ENCODE measurements at places on chromosomes 16 and 17.

DNA sequence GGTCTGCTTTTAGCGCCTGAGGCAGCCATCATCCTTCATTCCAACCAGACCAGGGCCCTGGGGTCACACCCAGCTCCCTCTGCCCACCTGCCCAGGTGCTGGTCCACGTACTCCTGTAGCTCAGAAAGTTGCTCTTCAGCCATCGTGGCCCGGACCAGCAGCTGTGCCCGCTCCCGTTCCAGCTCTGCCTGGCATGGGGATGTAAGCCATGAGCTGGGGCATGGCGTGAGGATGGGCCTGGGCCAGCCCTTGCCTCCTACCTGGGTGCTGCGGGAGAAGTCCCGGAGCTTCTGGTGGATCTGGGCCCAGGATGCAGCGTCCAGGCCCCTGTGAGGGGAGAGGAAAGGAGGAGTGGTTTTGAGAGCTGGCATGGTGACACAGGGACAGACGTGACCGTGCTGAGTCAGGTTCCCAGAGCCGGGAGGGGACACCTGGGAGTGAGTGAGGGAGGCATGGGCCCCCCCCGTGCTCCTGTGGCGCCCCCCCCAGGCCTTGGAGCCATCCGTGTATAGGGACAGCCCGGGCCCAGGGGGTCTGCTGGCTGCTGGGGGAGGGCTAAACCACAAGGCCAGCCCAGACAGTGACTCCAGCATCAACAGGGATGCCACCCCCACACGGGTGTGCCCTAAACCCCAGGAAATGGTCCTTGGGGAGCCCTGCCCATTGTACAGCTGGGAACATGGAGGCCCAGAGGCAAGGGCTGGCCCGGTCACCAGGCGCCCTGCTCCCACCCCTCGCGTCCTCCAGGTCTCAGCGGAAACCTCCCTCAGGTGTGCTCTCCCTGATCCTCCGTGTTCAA lies 2.1 kb downstream of the ANTKMT start:
- no peak for DNase-seq

- DNase-seq = no peak
Measured at GRCh38 chr16:75818491-75818890, 92.2 kb upstream of the CPHXL start.

GRCh38 chr17:20022701-20023100 lies 13.5 kb downstream of the SPECC1 start:
- DNase-seq = no peak

- no peak for DNase-seq
Measured at GRCh38 chr16:27253526-27253930, 15.0 kb downstream of the NSMCE1 start.

- DNase-seq = no peak
Measured at GRCh38 chr17:74950207-74950606, 14.5 kb downstream of the OTOP3 start.

DNA sequence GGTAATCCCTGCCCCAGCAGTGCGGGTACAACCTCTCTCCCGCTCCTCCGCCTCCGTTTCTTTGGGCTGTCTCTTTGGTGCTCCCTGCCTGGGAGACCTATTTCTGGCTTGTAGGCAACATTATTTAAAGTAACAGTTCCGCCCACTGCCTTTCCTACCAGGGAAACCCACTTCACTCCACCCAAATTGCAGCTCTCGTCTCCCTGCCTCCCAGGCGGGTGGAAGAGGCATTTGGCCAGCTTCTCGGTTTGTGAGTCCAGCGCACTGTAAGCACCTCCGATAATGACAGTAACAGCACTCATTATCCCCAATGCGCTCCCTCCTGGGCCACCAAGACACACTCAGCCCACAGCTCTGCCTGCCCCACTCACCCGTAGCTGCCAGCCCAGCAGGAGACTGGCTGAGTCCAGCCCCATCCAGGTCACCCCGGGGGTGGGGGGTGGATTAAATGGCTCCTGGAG lies 165.1 kb upstream of the CDC42EP4 start:
- DNase-seq = no peak

- no peak for DNase-seq
Measured at GRCh38 chr16:10001258-10001775, 180.9 kb downstream of the GRIN2A start.

DNA sequence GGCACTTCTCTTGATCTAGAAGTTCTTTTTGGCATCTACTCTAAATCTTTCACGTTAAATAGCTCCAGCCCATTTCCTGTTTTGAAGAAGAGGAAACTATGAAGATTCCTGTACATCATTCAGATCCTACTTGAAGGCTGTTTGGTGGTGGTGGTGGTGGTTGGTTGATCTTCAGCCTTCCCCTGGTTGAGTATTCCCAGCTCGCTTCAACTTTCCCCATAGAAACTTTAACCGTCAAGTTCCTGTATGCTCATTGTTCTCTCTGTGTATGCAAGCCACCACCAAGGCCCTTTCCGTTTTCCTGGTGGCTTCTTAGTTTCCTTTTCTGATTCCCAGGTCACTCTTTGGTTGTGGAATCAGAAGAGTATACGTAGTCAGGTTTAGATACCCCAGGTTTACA lies 3.3 kb downstream of the LRRC46 start:
- DNase-seq = no peak

DNA sequence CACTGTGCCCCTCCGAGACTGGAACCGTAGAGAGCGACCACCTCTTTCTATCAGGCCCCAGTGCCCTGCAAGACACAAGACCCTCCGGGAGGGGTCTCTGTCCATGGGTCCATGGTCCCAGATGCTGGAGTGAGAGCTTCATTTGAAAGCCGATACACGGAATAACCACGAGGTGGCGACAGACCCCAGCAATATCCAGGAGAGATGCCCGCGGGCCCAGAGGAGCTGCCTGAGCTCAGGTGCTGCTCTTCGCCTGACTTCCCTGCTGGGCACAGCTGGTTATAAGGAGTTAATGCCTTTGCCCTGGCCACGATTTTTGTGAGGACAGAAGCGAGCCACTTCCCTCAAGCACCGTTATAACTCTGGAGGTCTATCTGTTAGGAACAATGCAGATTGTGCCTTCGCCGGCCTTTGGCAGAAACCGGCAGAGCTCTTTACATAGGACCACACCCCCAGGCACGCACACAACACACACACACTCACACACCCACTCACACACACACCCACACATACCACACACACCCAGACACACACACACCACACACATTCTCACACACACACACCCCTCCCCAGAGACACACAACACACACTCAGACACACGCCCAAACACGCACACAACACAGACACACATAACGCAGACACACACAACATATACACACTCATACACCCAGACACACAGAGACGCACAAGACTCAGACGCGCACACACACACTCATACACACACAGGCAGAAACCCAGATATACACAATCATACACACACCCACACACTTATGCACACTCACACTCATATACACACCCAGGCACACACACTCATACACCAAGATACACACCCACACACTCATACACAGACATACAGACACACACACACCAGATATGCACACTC lies 436.4 kb downstream of the SOX9 start:
- peak; percentile 46 for DNase-seq

- DNase-seq = no peak
Measured at GRCh38 chr17:4599505-4600281, 15.4 kb downstream of the SMTNL2 start.

- no peak for DNase-seq
Measured at GRCh38 chr16:69193855-69194254, 6.9 kb downstream of the SNTB2 start.

DNA sequence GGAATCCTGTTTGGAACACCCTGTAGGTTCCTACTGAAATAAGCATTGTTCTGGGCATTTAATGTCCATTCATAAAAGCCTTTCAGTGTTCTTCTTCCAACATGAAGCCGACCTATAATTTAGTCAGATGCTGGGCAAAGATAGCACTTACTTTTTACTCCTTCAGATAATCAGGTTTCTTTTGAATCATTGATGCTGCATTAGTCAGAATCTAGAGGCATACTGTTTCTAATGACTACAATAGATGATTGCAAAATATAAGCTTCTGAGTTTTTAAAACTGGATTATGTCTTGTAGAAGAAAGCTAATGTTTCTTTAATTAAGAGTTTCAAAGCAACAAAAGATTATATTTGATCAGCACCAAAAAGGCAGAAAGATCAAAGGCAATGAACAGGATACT lies 16.0 kb downstream of the MMD start:
- no peak for DNase-seq

DNA sequence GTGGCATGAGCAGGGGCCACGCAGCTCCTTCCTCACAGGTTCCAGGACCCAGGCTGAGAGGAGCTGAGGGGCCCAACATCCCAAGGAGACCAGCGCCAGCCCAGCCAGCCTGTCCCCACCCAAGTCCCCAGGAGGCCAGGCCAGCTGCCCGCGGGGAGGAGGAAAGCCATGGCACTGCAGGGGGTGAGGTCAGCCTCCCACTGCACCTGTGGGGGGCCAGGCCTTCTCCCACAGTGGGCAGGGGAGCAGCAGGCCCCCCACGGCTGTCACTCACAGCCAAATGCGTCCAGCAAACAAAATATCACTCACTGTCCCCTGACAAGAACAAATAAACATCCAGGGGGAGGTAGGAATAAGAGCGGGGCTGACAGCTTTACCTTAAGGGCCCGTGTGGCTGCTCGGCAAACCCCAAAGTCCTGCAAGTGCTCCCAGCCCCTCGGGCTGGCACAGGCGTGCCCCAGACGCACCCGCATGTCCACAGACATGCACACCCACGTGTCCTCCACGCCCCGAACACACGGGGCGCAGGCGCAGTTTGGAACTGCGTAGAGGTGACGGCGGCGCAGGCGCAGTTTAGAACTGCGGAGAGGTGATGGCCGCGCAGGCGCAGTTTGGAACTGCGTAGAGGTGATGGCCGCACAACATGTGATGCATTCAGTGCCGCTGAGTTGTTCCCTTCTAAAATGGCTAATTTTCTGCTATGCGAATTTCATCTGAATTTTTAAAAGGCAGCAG lies 291.1 kb downstream of the FOXL1 start:
- DNase-seq = no peak

DNA sequence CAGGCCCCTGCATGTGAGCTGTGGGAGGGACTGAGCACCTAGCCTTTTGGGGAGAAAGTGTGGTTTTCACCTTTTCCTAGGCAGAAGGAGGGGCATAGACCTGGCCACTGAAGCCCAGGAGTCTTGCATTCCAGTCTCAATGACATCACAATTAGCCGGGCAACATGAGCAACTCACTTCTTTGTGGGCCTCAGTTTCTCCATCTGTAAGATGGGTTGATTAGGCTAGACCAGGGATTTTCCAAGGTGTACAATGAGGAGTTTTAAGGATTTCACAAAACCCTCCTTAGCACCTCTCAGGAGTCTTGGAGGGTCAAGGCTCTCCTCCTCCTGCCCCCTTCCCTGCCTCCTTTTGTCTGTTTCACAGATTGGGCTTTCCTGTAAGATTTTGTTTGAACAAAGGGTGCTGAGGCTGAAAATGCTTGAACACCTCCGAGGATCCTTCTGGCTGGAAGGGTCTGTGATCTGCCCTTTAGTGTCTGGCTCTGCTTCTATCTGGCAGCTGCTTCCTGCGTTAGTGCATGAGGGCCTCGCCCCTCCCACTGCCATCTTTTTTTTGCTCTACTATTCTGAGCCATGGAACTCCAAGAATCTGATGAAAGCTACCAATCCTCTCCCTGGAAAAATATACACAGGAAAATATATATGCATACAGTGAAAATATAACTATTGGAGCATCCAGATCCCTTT lies 52.4 kb upstream of the ETV4 start:
- no peak for DNase-seq

DNA sequence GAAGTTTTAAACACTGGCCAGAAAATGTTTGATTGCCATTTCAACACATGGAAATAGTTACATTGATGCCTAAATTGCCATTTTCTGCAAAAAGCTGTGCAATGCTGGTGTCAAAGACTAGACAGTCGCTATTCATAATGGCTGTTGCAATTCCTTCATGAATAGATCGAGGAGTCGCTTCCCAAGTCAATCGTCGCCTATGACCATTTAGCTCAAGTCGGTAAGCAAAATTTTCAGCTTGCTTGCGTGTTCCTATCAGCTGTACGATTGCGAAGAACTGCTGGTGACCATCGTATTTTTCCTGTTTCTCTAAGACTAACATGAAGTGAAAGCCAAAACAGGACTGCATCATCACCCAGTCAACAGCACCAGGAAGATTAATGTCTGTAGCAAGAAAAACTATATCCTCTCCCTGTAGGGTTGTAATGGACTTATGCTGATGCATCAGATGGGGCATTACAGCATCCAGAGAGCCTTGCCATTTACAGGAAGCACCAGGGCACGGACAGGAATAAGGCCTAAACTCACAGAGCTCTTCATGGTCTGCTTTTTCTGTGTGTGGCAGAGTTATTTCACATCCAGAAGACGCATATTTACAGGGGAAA lies 23.6 kb downstream of the SIAH1 start:
- no peak for DNase-seq

- no peak for DNase-seq
Measured at GRCh38 chr17:45857977-45858708, 13.5 kb downstream of the SPPL2C start.

DNA sequence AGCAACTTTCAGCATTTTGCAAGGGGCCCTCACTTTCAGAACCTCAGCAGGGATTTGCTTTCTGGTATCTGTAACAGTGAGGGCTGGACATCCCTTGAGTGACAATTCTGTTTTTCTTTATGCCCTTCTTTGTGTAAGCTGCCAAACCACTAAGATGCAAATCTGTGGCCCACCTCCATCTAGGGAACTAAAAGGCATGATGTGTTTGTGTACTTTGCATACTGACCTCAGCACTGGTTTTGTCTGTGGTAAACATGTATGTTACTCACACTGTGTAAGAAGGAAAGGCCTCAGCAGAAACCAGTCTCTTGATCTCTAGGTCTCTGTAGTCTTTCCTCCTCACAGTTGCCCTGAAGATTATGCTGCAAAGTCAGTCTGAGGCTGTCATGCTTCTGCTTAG lies 396.6 kb upstream of the DYNLRB2 start:
- no peak for DNase-seq

DNA sequence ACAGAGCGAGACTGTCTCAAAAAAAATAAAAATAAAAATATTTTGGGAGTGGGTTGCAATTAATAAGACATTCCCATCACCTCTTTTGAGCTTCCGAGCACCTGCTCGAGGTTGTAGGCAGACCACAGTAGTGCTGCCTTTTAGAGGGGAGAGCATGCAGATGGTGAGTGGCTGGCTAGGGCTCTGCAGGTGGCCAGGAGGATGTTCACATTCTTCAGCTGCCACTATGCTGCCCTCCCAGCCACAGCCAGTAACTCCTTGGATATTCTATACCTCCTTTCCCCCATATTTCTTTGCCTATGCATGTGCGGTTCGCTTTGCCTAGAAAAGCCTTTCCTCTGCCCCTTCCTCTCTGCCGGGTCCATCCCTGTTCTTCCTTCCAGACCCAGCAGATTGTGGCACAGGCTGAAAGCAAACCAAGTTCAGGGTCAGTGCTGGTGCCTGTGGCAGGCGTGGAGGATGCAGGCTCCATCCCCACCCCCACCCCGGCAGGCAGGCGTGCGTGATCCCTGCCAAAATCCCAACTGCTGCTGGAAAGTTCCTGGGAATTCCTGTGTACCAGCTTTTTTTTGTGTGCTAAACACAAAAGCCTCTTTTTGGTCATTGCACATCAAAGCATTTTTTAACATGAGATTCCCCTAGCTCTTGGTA lies 33.8 kb upstream of the CMIP start:
- DNase-seq = no peak

DNA sequence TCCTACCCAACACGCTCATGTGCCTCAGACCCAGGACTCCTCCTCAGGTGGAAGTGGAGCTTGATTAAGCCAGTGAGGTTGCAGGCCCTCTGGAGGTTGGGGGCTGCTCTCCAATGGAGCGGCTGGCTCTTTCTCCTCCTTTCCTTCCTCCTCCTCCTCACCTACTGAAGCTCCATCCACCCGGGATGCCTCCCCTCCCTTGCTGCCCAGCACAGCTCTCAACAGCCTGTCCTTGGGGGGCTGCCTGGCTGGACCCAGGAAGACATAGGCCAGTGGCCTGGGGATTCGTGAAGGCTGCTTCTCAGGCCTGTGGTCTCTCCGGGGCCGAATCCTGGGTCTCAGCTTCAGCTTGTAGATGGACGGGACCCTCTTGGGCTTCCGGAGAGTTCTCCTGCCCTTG lies 8.2 kb downstream of the GAS2L2 start:
- DNase-seq = no peak
